ENCODE measurements at places on chromosomes 2 and 18. TPM values are rescaled to one million over a fixed set of nuclear protein-coding genes. Genes with fewer than 3 reads are reported as not detected.

MAP3K19 gene
- total RNA-seq, result 0.41 TPM

CAVIN2 gene
- total RNA-seq, result 3.3 TPM

FAM110C gene
- 8.6 TPM for total RNA-seq

AKAIN1 gene
- total RNA-seq, result 4.5 TPM

CRYGD gene
- total RNA-seq, result 2.4 TPM

EPC2 gene
- 106 TPM for total RNA-seq

GPR45 gene
- 0.82 TPM for total RNA-seq

CCDC141 gene
- 1.2 TPM for total RNA-seq

KLHL14 gene
- 53.0 TPM for total RNA-seq

HSBP1L1 gene
- 0.82 TPM for total RNA-seq

ABCG5 gene
- not detected for total RNA-seq

LYG1 gene
- total RNA-seq, result 0.41 TPM

HS1BP3 gene
- total RNA-seq, result 7.7 TPM

ASXL3 gene
- 87.2 TPM for total RNA-seq

ADD2 gene
- total RNA-seq, result 291 TPM

- DNase-seq, result no peak
Measured at GRCh38 chr2:208698114-208698513, 291.5 kb downstream of the PTH2R start.

- DNase-seq, result peak; percentile 27
Measured at GRCh38 chr2:14941151-14941631, 308.7 kb downstream of the LRATD1 start.

DNA sequence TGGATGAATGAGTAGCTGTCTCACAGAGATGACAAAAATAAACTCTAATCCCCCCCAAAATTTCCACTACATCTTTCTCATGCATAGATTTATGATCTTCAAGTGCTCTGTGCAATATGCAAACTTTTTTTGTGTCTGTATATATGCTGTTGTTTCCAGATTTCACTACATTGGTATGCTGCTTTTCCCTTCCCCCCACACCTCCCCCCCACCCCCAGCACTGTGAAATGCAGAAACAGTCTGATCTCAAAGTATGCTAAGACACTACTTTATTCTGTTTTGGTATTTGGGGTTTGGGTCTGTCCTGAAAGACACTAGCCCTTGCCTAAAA is 524 bp upstream of the KLHL14 start:
- no peak for DNase-seq

GRCh38 chr2:205563646-205564045 is 118.7 kb upstream of the NRP2 start:
- no peak for DNase-seq

DNA sequence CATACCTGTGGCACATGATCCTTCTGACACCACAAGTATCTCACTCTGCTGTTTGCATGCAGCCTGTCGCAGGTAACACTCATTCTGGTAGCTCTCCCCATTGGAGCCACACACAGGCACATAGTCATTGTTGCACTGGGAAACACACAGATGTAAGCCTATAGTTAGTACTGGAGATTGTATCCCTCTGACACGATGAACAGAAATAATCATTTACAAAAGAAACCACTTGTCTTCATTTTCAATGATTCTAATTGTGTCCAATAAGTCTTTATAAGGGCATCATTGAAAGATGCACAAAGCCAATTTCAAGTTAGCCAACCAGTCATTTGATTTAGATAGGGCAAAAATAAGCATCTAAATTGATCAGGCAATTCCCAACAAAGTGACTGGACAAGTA is 10.4 kb downstream of the TMEFF2 start:
- no peak for DNase-seq

DNA sequence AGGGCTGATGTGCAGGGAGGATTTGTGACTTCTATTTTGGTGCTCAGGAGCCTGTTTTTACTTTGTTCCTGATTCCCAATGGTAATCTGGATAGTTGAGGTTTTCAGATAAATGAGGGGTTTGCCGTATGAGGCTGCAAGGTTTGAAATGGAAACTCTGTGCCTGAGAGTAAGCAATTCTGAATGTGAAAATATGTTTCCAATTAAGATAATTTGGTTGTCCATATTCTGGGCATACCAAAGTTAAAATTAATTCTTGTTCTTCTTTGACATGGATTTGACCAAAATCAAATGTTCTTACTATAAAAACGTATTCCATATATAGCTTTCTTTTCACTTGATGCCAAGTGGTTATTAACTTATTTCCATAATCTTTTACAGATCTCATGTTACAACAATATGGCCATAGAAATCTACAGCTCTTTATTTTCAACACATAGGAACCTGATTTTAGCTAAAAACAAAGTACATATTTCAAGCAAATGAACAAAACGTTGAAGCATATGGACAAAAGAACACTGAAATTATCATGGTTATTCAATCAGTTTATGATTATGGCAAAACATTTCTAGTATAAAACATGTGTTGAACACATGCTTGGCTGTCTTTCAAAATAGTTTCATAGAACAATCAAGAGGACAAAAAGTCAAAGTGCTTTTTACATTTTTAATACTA is 63.4 kb upstream of the ARHGAP28 start:
- no peak for DNase-seq

- no peak for DNase-seq
Measured at GRCh38 chr2:113795405-113795920, 39.0 kb upstream of the SLC35F5 start.

- no peak for DNase-seq
Measured at GRCh38 chr2:239399921-239400595, 762 bp downstream of the HDAC4 start.

DNA sequence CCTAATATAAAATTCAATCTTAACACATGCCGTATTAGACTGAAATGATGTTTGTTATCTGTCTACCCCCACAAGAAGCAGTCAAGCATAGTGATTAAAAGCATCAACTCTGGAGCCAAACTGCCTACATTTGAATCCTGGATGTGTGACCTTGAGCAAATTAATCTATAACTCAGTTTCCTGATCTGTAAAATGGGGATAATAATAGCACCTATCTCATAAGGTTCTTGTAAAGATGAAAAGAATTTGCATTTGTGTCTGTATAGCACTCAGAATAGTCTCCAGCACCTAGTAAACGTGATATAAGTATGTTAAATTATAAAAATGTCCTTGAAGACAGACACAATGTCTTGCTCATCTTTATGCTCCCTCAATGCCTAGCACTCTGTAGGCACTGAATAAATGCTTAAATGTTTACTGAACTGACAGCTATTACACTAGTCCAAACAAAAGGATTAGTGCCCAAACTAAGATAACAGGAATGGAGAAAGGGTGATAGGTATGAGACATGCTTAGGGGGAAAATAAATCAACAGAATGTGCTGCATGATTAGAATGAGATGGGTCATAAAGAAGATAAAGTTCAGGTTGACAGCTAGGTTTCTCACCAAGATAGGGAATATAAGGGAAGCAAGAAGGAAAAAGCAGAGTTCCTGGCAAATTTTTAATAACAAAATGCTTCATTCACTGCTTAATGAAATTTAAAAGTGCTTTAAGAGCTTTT is 180.6 kb downstream of the ATAD2B start:
- DNase-seq, result no peak

- no peak for DNase-seq
Measured at GRCh38 chr2:44579115-44579836, 217.5 kb downstream of the CAMKMT start.

GRCh38 chr2:238669046-238669445 is 178.8 kb upstream of the TWIST2 start:
- no peak for DNase-seq

DNA sequence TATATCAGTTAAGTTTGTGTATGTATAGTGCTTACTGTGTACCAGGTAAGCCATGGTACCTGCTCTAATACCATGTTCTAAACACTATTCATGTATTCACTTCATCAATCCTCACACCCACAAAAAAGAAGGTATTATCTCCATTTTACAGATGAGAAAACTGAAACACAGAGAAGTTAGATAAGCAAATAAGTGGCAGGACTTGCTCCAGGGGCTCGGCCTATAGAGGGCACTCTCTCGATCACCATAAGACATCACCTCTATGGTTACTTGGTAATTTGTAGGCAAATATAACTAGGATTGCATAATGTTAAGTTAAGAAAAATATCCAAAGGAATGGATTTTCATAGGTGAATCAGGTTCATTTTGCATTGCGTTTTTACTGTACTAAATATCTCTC is 118.1 kb upstream of the FN1 start:
- DNase-seq, result no peak

- DNase-seq, result no peak
Measured at GRCh38 chr18:46387441-46388131, 269.4 kb downstream of the LOXHD1 start.

GRCh38 chr2:113038291-113038690 is 14.4 kb downstream of the IL36B start:
- DNase-seq, result no peak

DNA sequence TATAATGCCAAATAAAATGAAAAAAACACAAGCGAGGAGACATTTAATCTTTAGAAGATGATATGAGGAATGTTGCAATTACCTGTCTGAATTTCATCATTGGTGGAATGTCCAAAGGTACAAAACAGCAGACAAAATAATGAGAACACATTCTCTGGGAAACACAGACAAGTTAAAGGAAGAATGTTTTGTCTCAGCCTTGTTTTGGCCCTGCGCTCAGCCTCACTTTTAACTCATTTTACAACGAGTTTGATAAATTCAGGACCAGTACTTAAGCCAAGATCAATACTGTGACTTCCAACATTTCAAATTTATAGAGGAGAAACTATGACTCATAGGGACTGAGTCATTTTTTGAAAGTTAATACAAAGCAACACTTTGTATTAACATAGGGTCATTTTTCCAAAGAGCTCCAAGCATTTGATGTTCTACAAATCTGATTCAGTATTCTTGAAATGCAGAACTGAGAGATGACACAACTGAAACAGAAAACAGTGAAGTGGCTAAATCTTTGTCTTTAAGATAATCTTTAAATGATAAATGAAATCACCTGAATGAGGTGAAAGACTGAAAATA is 833.2 kb upstream of the CHAC2 start:
- no peak for DNase-seq

GRCh38 chr2:221674446-221674845 is 102.3 kb upstream of the EPHA4 start:
- no peak for DNase-seq

GRCh38 chr2:67936969-67937368 is 125.8 kb downstream of the C1D start:
- DNase-seq, result no peak

- DNase-seq, result no peak
Measured at GRCh38 chr2:60771508-60771907, 15.4 kb downstream of the PAPOLG start.

GRCh38 chr18:3451989-3452749 is 2.2 kb downstream of the TGIF1 start:
- DNase-seq, result no peak

DNA sequence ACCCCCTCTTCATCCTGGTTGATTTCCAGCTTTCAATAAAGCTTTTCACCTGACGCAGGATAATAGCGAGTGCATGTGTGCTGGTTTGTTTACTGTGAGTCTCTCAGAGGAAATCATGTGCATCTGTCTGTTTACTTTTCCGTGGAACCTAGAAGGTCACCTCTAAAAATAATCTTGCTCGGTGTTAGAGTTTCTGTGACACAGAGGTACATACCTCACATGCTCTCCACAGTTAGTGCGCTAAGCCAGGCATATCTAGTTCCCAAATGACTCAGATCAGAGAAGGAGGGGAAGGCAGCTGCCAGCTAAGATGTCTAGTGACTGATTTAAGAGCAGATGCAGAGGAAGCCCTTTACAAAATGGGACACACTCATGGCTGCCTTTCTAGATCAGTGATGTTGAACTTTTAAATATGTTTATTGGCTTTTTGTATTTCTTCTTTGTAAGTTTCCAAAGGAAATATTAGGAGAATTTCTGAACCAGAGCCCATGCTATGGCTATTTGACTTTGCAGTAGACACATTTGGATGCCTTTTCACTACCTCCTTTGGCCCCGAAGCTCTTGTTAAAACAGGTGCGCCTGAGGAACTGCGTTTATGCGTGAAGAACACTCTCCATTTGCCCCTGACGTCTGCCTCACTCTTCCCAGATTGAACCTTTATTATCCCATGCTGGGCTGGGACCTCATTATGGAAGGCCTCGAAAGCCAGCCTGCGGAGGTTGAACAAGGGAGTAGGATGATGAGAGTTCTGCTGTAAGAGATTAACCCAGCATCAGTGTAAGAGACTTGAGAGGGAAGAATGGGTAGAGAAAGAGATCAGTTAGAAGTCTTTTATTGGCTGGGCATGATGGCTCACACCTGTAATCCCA is 145.6 kb downstream of the FAM161A start:
- no peak for DNase-seq

GRCh38 chr2:160336105-160336504 is 136.0 kb upstream of the ITGB6 start:
- DNase-seq, result no peak

All from frontal cortex (tissue), 4 donors.